ENCODE measurements at places on chromosomes 16 and 17. TPM values are rescaled to one million over a fixed set of nuclear protein-coding genes. Genes with fewer than 3 reads are reported as not detected.

Gene GPR142
- 0.98 TPM for total RNA-seq

GRCh38 chr17:49454050-49454449, 39.4 kb upstream of the PHB1 start:
- DNase-seq = no peak

- no peak for DNase-seq
Observed at GRCh38 chr17:6450926-6451832, 6.9 kb downstream of the PIMREG start.

DNA sequence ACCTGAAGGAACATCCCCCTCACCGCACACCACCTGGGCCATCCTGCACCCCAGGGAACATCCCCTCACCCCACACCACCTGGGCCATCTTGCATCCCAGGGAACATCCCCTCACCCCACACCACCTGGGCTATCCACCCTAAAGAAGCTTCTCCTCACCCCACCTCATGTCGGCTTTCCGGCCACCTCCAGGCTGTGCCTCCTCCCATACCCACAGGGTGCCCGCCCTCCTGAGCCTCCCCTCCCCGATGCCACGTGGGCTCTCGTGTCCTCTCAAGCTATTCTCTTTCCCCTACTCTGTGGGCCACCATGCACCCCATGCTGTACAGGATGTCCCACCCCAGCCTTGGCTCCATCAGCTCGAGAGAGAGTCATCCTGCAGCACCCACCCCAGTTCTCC, 18.0 kb downstream of the MYLK3 start:
- no peak for DNase-seq

DNA sequence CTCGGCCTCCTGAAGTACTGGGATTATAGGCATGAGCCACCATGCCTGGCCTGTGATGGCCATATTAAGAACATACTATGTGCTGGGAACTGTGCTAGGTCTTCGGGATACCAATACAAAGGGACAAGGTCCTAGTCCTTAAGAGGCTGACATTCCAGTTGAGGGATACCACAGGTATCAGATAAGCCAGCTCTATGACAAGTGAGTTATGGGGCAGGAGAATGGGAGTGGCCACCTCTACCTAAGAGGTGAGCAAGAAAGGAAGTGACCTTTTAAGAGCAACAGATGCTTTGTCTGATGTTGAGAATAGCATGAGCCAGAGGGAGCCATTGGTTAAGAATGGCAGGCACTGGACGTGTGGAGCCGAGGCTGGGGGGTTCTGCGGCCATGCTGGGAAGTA, 27.0 kb downstream of the ADORA2B start:
- DNase-seq = no peak

DNA sequence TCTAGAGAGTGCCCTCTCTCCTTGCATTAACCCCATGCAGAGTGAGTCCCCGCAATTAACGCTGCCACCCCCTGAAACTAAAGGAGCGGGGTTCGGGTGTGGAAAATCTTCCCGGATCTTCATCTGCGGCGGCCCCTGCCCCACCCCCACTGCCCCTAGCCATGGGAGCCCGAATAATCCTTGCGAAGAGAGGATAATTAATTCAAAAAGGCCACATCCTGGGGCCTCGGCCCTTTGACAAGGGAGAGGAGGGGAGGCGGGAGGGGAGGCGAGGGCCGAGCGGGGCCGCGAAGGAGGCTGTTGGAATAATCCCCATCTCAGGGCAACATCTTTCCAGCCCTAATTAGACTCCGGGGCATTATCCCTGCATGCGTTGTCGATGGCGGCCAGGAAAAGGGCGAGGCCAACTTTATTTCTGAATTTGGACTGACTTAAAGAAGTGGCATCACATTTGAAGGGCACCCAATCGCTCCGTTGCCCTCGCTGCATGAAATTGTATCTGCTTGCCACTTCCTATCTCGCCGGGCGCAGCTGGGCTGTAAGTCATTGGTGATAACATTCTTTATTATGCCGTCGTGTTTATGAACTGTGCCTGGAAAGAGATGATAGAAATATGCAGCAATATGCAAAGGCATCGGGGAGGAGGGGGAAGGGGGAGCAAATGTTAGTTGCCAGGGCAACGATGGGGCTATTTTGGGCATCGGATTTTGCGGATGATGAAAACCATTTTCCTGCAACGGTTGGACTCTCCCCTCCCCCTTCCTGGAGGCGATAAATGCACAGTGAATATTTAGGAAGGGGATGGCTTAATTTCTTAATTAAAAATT, 387.1 kb upstream of the TNRC6C start:
- no peak for DNase-seq

GRCh38 chr17:72097144-72097543, 23.7 kb upstream of the SOX9 start:
- no peak for DNase-seq

DNA sequence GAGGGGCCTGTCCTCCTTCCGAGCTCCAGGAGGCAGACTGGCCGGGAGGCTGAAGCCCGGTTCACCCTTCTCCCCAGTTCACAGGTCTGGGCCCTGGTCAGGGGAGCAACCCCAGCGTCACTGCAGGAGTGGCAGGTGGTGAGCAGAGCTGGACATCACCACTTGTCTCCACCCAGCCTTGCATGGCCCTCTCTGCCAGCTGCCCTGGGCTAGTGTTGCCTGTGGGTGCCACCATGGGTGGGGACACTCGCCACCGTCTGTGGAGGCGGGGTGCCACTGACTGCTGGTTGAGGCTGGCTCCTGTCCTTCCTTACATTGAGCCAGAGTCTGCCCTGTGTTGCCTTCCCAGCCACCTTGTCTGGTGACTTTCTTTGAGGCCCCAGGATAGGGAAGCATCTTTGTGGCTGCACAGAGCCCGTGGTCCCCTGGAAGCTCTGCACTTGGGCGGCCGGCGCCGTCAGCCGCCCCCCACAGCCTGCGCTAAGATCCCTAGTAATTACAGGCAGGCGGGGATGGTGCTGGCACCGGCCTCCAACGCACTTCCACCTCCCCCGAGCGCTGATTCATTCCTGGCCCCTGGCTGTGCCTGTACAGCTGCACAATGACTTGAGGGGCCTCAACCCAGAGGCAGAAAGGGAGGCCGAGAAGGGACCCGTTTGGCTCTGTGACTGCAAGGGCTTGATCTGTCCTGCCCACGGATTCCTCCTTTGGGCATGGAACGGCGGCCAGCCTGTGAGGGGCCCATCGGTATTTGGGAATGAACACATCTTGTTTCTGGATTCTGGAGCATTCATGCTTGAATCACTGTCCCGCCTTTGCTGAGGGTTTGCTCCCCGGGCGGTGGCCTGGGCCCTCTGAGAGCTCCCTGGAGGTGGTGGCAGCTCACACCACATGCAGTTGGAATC, 5.2 kb downstream of the BAIAP2 start:
- no peak for DNase-seq
